D341Med (cell line): ENCODE measurements at places on chromosomes 5 and 9.

GRCh38 chr9:6443661-6444060, 30.7 kb downstream of the UHRF2 start:
- no peak for DNase-seq

GRCh38 chr9:1319436-1319835, 269.3 kb downstream of the DMRT2 start:
- no peak for DNase-seq

DNA sequence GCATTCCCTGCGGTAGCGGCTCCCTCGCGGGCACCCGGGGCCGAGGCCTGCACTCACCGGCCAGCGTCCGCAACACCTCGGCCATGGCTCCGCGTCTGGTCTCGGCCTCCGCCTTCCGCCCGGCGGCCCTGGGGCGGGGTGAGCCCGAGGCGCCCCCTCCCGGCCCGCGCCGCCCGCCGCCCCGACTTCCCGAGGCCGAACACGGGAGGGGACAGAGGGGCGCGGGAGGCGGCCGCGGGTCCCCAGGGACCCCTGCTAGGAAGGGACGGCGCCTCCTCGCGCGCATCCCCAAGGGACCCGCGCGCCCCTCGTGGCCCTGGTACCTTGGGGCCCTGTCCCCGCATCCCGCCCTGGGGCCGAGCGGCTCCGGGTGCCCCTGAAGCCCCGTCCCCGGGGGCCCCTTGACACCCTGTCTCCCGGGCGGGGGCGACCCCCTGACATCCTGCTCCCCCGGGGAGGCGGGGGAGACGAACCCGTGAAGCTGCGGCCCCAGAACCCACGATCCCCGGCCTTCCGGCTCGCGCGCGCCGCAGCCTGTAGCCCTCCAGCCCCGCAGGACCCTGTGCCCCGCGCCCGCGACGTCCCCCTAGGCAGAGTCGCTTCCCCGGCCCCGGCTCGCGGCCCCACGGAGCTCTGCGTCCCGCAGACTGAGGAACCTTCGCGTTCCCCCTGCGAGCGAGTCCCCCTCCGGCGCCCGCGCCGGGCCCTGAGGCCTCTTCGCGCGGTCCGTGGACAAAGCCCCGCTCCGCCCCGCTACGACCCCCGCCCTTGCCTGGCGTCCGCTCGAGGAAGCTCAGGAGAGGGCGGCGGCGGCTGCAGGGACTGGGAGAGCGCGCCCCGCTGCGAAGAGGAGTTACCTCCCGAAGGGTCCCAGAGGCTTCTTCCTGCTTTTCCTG, at the start of gene ABO:
TSS of gene ABO (minus strand) at position 97 of the 896 bp plus-strand sequence.
- DNase-seq, result peak; percentile 53

DNA sequence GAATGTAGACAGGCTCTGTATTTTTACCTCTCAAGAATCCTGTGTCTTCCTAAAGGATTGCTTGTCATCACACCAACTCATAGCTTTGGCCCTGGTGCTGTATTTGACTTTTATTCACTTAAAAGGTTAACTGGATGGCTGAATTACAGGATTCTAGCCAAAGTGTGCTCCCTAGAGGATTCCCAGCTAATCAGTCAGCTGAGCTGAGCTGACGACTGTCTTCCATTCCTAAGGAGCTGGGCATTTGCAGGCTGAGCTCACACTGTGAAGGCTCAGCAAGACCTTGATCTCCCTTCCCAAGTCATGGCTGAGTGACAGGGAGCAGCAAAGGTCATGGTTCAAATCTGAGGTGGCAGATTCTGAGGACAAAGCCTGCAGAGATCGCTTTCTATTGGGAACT, 59.0 kb upstream of the PALM2AKAP2 start:
- DNase-seq, result no peak

DNA sequence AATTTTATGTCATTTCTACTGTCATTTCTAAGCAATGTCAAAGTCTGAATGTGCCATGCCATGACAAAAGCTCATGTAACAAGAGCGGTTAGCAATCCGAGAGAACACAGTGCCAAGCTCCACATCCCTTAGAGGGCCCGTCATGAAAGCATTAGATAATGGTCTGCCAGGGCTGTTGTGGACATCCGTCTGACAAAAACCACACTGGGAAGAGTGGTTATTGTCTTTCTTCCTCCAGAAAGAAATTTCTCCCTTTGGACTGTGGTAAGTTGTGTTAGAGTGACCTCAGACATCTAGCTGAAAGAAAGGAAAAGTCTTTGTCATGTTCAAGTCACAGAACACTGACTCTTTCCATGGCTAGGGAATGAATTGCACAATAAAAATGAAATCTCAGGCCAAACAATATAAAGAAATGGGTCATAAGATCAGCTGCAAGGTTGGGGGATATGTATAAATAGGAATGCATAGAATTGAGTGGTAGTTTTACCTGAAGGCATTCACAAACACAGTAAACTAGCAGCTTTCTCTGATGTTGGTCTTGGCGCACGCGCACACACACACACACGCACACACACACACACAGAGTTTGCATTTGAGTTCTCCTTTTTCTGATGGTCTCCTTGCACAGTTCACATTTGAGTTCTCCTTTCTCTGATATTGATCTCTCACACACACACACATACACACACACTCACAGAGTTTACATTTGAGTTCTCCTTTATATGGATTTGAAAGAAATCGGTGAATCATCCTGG, 5.3 kb downstream of the SLC1A3 start:
- no peak for DNase-seq

DNA sequence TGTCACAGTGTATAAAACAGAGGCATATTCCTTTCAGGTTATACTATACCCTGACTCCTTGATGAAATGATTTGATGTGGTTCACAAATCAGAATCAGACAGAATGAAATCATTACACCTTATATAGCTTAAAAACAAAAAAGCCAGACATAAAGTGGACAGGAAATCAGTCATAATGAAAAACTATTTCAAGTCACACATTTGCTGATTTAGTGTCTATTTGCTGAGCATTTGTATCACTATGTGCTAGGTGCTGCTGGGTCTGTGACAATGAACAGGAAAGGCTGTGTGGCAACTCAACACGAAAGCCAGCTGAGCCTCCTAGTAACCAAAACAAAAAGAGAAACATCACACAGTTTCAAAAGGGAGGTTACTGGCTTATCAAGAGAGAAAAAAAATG, 194.0 kb downstream of the EFNA5 start:
- DNase-seq, result no peak

GRCh38 chr5:54774281-54775170, 210.9 kb downstream of the ESM1 start:
- no peak for DNase-seq

- DNase-seq, result no peak
Observed at GRCh38 chr9:91428927-91429351, 5.3 kb upstream of the NFIL3 start.

- no peak for DNase-seq
Observed at GRCh38 chr5:133524666-133525065, 87.7 kb downstream of the FSTL4 start.

GRCh38 chr5:135216471-135217343, 182.3 kb downstream of the MACROH2A1 start:
- peak; percentile 11 for DNase-seq

DNA sequence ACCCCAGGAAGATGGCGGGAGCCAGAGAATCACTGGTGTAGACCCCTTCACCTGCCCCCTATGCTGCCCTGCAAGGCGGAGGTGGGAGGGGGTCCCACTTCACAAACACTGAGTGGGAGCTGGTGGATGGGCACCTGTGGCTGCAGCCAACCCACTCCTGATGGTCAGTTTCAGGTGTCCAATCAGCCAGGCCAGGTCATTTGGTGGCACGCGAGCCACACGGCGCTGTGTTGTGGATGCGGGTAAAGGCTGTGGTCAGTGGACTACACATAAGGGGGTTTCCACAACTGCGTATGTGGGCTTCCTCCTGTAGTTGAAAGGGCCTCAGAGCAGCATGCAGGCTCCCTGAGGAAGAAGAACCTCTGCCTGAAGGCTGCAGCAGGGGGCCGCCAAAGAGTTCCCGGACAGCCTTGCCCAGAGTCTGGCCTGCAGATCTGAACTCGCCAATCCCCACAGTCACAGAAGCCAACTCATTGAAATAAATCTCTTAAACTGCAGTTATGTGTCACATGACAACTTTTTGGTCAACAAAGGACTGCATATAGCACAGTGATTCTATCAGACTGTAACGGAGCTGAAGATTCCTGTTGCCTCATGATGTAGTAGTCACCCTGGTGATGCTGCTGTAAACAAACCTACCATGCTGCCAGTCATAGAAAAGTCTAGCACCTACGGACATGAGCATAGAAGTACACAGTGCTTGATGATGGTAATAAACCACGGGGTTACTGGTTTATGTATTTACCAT, 284.7 kb upstream of the IRX2 start:
- DNase-seq, result no peak

GRCh38 chr5:134204575-134204974, 21.3 kb downstream of the PPP2CA start:
- DNase-seq, result no peak

GRCh38 chr9:97528529-97529230, 27.2 kb downstream of the TMOD1 start:
- no peak for DNase-seq

DNA sequence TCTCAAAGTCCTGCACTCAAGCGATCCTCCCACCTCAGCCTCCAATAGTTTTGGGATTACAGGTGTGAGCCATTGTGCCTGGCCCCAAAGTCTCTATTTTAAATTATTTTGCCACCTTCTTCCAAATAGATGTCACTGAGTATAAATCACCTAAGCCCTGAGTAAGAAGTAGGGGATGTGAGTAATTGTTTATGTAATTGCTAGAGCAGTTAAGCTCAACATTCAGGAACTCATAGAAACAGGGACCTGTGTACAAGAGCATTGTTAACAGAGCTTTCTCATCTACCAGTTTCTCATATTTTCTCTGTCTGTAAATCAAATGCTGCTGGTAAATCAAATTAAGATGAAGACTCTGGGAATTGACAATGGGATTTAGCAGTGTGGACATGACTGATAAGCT, 26.3 kb downstream of the CDK7 start:
- no peak for DNase-seq

GRCh38 chr9:16417749-16418148, 452.7 kb downstream of the BNC2 start:
- DNase-seq, result no peak

GRCh38 chr9:87891754-87892153, 9.1 kb downstream of the SPATA31E1 start:
- no peak for DNase-seq

GRCh38 chr9:1536522-1537170, 478.5 kb upstream of the SMARCA2 start:
- no peak for DNase-seq

GRCh38 chr9:110452227-110452801, 114.7 kb upstream of the TXNDC8 start:
- DNase-seq, result no peak

GRCh38 chr9:114278881-114279570, 43.9 kb upstream of the ORM1 start:
- DNase-seq, result peak; percentile 6

- no peak for DNase-seq
Observed at GRCh38 chr9:136566901-136567300, 21.1 kb upstream of the NOTCH1 start.

GRCh38 chr9:109289931-109290330, 30.9 kb downstream of the EPB41L4B start:
- DNase-seq, result no peak

- DNase-seq, result no peak
Observed at GRCh38 chr9:136849960-136850865, 1.0 kb downstream of the PHPT1 start.
